ENCODE measurements at places on chromosomes 3 and 15.

DNA sequence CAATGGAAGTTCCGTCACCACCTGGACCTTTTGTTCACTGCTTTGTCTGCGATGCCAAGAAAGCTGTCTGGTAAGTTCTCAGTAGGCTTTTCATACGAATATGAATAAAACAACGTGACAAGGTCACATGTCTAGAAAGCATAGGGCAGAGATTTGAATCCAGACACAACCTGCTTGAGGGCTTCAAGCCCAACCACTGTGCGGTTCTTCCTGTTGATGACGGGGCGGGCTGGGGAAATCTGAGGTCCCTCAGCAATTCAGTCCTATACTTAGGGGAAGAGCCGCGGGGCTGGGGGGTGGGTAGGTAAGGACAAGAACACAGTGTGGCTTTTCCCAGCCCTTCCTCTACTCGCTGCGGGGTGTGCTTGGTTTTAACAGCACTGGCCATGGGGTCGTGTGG, 32.4 kb upstream of the SMAD3 start:
- DNase-seq = no peak

GRCh38 chr3:40476478-40477470, at the start of gene ZNF619:
TSS of gene ZNF619 (plus strand) at chr3:40477122. CDS start at chr3:40477980, 858 bp downstream.
- peak; percentile 59 for DNase-seq

DNA sequence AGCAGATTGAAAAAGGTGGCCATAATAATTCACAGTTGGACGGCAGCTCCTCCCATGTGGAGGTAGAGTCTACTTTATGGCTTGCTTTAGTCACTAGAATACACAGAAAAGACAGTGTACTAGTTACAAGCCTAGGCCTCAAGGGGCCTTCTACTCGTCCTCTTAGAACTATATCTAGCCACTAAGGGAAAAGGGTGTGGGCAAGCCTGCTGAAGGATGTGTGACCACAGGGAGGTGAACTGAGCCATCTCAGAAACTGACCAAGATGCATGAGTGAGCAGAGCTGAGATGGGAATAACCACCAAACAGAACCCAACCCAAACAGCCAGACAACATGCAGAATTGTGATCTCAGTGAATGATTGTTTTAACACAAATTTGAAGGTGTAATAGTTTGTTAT, 335.6 kb upstream of the LMCD1 start:
- DNase-seq = no peak

DNA sequence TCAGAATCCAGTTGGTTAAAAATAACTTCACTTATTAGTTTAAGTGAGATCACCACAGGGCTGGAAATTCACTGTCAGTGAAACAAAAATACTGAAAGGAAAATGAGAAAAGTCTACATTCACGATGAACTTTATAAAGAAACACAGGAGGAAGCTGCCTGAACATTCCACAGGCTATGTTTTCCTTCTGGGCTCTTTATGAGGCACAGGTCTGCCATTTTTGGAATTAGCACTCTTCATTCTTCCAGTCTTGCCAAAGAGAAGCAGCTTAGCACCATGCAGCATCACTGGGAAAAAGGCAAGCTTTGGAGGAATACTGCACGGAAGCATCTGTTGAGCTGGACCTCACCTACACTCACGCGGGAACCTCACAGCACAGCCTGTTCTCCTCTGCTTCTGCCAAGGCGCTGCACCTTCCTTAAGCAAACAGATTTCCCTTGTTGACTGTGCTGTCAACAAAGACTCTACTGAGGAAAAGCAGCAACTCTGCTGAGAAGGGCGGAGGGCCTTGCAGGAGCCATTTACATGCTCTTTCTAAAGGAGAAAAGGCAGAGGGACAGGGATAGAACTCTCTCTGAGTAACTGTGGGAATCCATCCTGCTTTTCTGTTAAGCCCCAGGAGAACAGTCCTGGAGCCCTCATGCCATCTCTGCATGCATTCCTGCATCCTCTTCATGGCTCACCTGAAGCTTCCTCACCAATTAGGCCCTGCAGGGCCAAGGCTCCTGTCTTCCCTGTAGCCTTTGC, 15.7 kb downstream of the SUSD5 start:
- DNase-seq = no peak

DNA sequence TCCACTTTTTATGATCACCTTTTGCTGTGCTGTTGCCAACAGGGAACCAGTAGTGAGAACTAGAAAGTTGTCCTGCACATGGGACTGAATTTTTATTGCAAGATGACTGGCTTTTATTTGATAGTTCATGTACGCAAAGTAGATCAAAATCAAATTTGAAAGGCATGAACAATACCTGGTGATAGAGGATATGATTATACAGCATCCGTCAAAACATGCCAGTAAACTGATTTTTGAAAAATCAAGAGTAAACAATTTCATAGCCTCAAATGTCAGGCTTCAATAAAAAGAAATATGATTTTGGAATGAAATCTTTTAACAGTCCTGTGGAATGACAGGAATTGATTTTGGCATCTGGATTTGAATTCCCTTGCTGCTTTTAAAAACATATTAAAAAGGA, 219.6 kb upstream of the LRRN1 start:
- no peak for DNase-seq

All from GM12891 (cell line).